ENCODE measurements at places on chromosomes 1 and 21.

- DNase-seq: no peak
These were observed 5.2 kb upstream of the S100A2 start for GRCh38 chr1:153570874-153571273.

GRCh38 chr1:99385852-99386251, 121.6 kb downstream of the PLPPR4 start:
- DNase-seq: no peak

DNA sequence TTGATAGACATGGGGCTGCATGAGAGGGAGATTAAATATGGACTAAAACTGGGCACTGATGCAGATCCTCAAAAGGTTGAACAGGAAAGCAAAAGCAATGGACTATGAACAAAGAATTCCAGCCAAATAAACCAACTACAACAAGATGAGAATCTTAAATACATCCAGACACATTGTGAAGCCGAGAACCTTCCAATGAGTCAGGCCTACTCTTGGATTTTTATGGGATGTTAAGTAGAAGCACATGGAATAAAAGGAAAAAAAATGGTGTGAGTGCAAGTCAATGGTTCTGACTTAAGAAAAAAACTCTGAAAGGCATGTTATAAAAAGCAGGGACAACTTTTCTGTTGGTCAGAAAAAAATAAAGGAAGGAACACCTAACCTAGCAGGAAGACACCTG, 227.2 kb downstream of the DPYD start:
- DNase-seq: no peak

- DNase-seq: no peak
These were observed 450 bp downstream of the S100A10 start for GRCh38 chr1:151993084-151993733.

DNA sequence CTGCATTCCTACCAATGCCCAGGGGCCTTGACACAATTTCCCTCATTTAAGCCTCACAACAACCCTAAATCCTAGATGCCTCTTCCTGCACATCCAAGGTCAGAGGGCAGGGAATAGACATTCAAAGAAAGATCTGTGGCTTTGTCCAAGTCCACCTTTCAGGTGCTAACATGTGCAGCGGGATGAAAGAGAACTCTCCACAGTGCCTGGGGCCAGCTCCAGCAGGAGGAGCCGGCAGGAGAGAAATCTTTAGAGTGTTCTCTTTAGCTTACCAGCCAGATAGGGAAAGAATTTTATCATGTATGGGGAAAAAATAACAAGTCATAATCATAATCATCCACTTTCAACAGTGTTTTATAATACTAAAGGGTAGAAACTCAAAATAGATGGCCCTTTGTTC, 319.7 kb downstream of the MATN1 start:
- no peak for DNase-seq

DNA sequence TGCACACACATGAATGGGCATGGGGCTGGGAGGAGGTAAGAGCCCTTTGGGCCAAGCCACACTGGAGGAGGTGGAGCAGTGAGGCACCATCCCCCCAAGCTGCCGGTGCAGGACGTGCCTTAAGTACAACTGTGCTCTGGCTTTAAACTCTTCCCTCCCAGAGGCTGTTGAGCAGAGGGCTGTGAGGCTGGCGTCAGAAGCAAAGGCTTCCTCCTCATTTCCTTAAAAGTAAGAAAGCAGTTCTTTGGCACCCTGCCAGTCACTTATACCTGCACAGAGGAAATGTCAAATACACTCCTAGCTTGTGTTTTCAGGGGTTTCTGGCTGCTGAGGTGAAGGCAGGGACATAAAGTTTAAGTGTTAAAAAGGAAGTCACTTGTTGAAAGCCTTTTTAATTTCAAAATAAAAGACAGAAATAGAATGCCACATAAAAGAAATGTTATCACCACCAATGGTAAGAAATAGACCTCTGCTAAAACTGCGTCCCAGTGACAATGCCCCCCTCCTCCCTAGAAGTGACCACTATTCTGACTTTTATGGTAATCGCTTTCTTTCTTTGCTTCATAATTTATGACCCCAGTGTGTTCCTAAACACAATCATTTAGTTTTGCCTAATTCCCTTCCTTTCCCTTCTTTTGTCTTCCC, 33.0 kb downstream of the LAMC2 start:
- no peak for DNase-seq

GRCh38 chr1:9448132-9449109, 90.8 kb upstream of the SLC25A33 start:
- DNase-seq: no peak

GRCh38 chr1:240001177-240001740, 90.4 kb upstream of the FMN2 start:
- DNase-seq: no peak

DNA sequence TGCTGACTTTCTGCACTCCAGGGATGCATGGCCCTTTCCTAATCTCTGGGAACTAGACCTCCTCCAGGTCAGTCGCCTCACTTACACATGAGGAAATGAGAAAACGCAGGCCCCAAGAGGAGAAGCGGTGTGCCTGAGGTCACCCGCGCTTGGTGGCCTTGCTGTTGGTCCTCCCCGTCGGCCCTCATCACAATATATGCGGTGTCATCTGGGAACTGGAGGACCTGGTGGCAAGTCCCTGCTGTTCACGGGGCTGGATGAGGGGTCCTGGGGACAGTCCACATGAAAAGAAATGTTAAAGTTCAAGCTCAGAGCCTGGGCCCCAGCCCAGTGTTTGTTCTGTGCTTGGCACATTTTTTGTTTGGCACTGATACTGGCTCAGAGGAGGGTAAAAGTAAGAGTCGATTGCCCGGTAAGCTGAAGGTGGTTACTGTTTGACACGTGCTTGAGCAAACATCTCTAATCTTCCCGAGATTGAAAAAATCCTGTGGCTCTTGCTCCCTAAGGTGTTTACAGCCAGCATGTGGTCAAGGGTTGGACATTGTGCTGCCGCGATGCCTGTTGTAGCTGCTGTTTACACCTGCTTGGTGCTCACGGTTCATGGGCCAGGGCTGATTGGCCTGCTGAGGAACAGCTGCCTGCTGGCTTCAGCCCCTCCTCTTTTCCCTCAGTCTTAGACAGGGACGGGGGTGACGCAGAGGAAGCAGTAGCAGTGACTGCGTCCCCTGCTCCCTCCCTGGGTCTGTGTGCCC, 5.2 kb downstream of the COQ8A start:
- peak; percentile 73 for DNase-seq

GRCh38 chr1:162475089-162475488, 22.5 kb upstream of the UHMK1 start:
- no peak for DNase-seq

- no peak for DNase-seq
These were observed 53.3 kb upstream of the SYT14 start for GRCh38 chr1:209884665-209885117.

GRCh38 chr1:94606471-94606870, 64.9 kb upstream of the F3 start:
- no peak for DNase-seq

GRCh38 chr1:86933562-86934377, 19.3 kb downstream of the HS2ST1 start:
- DNase-seq: no peak

- no peak for DNase-seq
These were observed 2.1 kb downstream of the LINGO4 start for GRCh38 chr1:151803164-151803563.

DNA sequence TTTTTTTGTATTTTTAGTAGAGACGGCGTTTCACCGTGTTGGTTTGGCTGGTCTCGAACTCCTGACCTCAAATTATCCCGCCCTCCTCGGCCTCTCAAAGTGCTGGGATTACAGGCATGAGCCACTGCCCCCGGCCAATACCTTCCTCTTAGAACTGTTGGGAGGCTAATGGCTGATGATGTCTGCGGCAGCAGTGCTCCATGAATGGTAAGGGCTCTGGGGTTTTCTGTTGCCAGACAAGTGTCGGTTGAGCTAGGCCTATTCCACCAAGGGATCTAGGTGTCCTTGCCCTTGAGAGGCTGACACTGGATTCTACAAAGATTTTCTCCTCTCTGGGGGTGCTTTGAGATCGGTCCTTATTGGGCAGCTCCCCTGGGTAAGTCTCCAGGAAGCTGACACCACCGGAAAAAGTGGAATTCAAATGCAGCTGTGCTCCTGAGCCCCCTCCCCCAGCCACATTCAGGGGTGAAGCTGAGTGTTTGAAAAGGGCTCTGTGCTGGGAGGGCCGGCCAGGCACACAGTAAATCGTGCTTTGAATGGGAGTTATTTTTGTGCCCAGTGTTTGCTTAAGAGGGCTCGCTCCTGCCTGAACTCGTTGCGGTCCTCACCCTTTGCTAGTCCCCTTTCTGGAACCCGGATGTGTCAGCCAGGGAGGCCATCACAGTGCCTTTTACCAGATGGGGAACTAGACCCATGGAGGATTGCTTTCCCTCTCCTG, 5.2 kb downstream of the SOX13 start:
- peak; percentile 97 for DNase-seq

DNA sequence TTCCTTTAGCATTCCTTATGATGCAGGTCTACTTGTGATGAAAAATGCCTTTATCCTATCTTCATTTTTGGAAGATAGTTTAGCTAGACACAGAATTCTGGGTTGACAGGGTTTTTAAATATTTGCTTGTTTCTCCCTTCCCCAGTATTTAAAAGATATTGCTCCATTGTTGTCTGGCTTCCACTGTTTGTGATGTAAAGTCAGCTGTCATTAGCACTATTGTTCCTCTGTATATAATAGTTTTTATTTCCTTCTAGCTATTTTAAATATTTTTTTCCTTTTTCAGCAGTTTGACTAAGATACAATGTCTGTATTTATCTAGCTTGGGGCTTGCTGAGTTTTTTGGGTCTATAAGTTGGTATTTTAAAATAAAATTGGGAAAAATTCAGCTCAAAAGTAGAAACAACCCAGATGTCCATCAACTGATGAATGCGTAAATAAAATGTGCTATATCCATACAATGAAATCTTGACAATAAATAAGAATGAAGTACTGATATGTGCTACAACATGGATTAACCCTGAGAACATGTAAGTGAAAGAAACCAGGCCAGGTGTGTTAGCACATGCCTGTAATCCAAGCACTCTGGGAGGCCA, 11.2 kb downstream of the IFT25 start:
- DNase-seq: no peak

DNA sequence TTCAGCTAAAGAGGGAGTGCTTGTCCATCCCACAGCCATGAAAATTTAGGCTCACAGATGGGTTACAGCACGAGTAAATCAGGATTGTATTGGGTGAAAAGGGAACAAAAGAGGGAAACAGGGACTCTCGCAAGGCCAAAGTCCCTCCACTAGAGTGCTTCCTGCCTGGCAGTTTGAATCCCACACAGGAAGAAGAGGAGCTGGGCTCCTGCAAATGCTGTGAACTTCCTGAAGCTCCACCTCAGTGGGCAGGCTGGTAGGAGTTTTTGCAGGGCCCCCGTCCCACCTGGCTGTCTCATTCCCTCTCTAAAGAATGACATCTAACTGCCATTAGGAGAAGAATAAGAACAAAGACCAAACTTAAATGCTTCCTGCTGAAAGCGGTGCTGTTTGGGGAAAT, 712.0 kb upstream of the PRMT6 start:
- DNase-seq: no peak

DNA sequence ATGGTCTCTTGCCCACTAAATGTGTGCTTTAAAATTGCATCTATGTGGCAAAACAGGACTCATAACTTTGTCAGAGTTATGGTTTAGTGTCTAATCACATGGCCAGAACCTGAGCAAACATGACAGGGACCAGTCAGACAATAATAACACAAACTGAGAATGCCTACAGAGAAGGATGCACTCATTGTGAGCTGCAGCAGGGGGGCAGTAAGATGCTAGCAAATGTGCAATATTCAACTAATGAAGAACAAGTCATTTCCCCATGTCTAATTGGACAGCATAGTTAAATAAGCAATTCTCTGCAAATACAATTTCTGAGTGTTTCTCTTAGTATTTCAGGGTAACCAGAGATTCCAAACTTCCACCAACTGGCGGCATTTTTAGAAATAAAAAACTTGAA, 30.8 kb downstream of the SPAG17 start:
- DNase-seq: no peak

- DNase-seq: no peak
These were observed 785 bp downstream of the ZNF697 start for GRCh38 chr1:119647228-119647733.

- DNase-seq: no peak
These were observed 177.8 kb downstream of the GIPC2 start for GRCh38 chr1:78223417-78224215.

DNA sequence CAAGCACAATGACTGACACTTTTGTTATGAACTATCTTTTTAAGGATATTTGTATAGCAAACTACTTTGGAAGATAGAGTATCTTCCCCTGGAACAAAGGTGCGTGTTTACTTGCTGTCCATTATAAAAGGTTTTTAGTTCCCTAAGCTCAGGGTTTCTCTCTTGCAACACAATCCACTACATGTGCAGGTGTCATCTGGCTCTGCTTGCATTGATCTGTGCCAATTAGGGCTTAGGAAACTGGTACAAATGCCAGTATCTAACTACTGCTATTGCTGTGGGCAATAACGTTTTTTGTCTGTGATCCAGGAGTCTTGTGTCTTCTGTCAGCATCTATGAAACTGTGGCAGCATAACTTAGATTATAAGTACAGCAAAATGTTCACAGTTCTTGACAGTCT, 68.3 kb upstream of the ABCD3 start:
- no peak for DNase-seq
